Transverse colon (tissue), 4 donors: ENCODE measurements at places on chromosomes 4 and X.

GRCh38 chr4:184383497-184384055 lies 90.8 kb downstream of the IRF2 start:
- DNase-seq = peak; percentile 32
- H3K27me3 ChIP-seq = no peaks in the 10 kb centered on the region
- H3K4me3 ChIP-seq = peak overlapping the region; percentile 25

DNA sequence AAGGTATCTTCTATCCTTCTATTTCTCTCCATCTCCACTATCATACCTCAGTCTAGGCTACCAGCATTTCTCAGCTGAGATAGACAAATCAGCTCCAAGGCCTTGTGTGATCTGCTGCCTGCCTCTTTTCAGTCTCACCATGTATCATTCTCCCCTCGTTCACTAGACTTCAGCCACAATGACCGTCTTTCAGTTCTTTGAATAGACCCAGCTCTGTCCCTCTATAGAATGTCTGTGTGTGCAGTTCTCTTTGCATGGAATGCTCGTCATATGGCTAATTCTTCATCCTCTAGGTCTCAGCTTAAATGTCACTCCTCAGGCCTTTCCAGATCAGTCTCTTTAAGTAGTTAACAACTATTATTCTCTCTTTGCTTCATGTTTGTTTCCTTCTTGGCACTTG lies 6.5 kb downstream of the IGBP1 start:
- peaks cover 9% of the 10 kb centered on the region for H3K4me1 ChIP-seq
- no peaks in the 10 kb centered on the region for H3K36me3 ChIP-seq
- no peak for DNase-seq
- no peak overlapping the region for H3K27ac ChIP-seq
- no peaks in the 10 kb centered on the region for H3K27me3 ChIP-seq

DNA sequence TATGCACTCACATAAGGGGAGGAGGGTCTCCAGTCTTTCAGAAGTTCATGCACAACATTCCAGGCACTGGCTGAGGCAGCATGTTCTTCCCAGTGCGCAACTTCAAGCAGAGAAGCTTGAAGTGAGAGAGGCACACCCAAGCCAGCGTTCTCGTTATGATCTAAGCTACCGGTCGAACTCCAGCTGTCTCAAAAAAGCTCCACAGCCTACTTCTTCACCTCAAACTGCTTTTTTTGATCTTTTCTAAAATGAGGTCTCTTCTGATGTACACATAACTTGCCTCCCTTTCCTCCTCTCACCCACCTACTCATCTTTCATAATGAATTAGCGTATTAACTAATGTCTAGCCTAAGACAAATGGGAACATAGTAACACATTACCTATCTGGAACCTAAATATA lies 25.3 kb downstream of the GPC4 start:
- no peaks in the 10 kb centered on the region for H3K27me3 ChIP-seq
- H3K4me3 ChIP-seq = no peak overlapping the region
- H3K4me1 ChIP-seq = peaks cover 13% of the 10 kb centered on the region
- no peak overlapping the region for H3K27ac ChIP-seq
- DNase-seq = no peak
- no peaks in the 10 kb centered on the region for H3K36me3 ChIP-seq

DNA sequence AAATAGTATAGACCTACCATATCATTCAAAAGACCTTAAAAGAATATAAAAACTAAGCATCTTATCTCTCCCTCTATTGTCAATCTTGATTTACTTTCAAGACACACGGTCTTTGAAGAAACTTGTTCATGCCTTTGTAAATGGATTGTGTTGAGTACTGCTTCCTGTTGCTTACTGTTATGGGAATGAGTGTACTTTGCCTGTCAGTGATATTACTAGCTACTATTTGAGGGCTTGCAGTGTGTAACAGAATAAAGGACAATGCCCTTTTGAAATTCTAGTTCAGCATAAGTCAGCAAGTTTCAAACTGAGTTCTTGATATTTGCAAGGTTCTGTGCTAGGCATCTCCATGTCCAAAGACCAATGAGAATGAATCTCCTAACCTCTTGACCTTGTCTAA lies 36.0 kb downstream of the CDKL5 start:
- no peak overlapping the region for H3K27ac ChIP-seq
- H3K4me1 ChIP-seq = no peaks in the 10 kb centered on the region
- no peak for DNase-seq

- DNase-seq = no peak
- no peaks in the 10 kb centered on the region for H3K4me1 ChIP-seq
- H3K27ac ChIP-seq = no peak overlapping the region
- no peaks in the 10 kb centered on the region for H3K36me3 ChIP-seq
Observed at GRCh38 chr4:14176613-14177012, 549.1 kb upstream of the BOD1L1 start.

DNA sequence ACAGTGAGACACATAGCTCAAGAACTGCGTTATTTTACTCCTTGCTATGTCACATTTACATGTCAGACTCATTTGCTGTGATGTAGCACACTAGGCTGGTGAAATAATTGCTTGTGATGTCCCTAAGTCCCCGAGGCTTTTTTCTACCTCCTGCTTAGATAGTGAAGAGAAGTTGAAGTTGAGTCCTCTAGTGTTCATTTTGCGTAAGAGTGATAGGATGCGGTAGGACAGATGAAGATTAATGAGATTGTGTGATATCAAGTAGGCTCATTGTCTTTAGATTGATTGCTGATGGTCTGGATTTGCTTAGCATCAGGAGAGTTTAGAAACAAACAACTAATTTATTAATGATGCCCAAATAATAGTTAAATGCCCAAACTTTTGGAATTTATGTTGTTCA lies 173.6 kb upstream of the NUDT6 start:
- no peak overlapping the region for H3K4me3 ChIP-seq
- H3K36me3 ChIP-seq = no peaks in the 10 kb centered on the region
- H3K27ac ChIP-seq = no peak overlapping the region
- H3K4me1 ChIP-seq = no peaks in the 10 kb centered on the region

- H3K4me1 ChIP-seq = peaks cover 3% of the 10 kb centered on the region
- no peak overlapping the region for H3K27ac ChIP-seq
- no peaks in the 10 kb centered on the region for H3K36me3 ChIP-seq
- no peaks in the 10 kb centered on the region for H3K27me3 ChIP-seq
Observed at GRCh38 chr4:37927434-37927833, 32.8 kb upstream of the PTTG2 start.

GRCh38 chr4:182806259-182807252 lies 110.6 kb downstream of the DCTD start:
- H3K27ac ChIP-seq = peak overlapping the region; percentile 46
- peaks cover 9% of the 10 kb centered on the region for H3K27me3 ChIP-seq
- no peaks in the 10 kb centered on the region for H3K4me1 ChIP-seq
- DNase-seq = peak; percentile 69
- H3K4me3 ChIP-seq = peak overlapping the region; percentile 53
- no peaks in the 10 kb centered on the region for H3K36me3 ChIP-seq
